Progenitor cell of endocrine pancreas (in vitro differentiated cells): ENCODE measurements at places on chromosomes 13 and 19. TPM values are rescaled to one million over a fixed set of nuclear protein-coding genes. Genes with fewer than 3 reads are reported as not detected.

DNA sequence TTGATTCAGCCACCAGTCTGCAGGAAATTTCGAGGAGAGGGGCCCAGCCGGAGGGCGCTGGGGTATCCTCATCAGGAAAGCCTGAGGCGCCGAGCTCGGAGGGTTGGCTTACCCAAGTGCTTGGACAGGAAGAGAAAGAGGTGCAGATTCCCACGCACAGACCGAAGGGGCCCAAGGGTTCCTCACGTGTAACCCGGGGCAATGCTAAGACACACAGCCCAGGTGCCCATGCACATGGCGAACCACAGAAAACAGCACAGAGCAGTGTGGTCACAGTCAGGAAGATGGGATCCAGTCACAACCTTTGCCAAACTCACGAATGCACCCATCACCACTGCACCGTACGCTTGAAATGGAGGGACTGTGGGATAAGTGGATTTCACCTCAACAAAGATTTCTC, 30.9 kb downstream of the GRTP1 start:
- no peak overlapping the region for H3K4me3 ChIP-seq
- H3K27me3 ChIP-seq: no peaks in the 10 kb centered on the region
- DNase-seq: no peak
- peaks cover 2% of the 10 kb centered on the region for H3K4me1 ChIP-seq
- no peak overlapping the region for H3K27ac ChIP-seq
- peaks cover 6% of the 10 kb centered on the region for H3K36me3 ChIP-seq

DNA sequence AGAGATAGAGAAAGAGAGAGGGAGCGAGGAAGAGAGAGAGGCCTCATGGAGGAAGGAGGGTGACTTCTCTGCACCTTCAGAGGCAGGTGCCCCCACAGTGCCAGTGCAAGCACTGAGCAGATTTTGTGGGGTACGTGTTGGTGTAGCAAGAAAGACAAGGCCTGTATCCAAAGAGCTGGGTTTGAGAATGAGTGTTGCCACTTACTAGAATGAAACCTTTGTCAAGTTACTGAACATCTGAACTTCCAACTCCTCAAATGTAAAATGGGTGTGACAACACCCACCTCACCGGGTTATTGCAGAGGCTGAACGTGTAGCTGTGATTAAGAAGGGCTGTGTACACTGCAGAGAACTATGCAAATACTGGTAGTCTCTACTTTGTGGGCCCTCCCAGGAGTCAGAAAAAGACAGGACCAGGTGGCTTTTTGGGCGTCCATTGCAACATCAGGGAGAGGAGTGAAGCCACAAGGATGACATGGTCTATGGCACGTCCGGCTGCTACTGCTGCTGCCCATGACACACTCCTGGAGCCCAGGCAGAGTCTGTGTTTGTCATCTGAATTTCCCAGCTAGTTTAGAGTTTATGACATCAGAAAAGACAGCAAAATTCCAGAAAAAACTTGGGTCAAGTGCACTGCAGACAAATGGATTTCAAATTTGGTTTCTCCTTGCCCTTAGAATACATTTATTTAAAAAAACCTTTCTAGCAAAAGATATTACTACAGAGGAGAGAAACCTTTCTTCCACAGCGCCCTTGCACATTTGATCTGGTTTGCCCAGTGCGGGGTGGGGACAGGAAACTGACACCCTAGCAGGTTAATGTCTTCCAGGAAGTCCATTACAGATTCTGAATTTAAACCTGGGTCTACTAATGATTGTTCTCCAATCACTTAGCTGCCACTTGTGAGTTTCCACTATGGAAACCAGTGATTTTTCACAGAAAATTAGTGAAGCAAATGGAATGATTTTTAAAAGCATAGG, 54.0 kb upstream of the ATP12A start:
- H3K4me3 ChIP-seq: no peak overlapping the region
- peaks cover 11% of the 10 kb centered on the region for H3K4me1 ChIP-seq
- H3K27me3 ChIP-seq: no peaks in the 10 kb centered on the region

- no peaks in the 10 kb centered on the region for H3K4me1 ChIP-seq
- H3K36me3 ChIP-seq: peaks cover 12% of the 10 kb centered on the region
- no peak for DNase-seq
Measured at GRCh38 chr19:46841458-46842083, 9.1 kb downstream of the AP2S1 start.

The KCNJ14 gene
- total RNA-seq: 2.0 TPM in 2 replicates

DNA sequence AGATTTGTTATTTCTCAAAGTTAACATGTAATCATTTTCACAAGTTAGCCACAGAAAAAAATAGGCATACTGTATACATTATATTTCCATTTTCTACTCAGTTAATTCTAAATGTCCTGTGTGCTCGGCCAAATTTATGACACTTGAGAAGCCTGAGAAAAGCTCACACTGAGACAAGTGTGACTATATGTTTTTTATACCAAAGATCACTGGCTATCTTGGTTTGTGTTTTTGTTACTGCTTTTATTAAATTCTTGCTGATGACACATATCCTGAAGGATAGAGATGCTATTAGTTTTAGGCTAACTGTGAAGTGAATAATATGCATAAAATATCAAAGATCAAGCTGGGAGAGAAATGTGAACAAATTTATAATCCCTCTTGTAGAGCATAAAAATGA, 49.3 kb upstream of the IL17D start:
- H3K27me3 ChIP-seq: no peaks in the 10 kb centered on the region
- peaks cover 2% of the 10 kb centered on the region for H3K4me1 ChIP-seq
- no peak overlapping the region for H3K27ac ChIP-seq
- peaks cover 13% of the 10 kb centered on the region for H3K36me3 ChIP-seq
- no peak for DNase-seq
- H3K4me3 ChIP-seq: no peak overlapping the region

The ZNF490 gene
- 12.7 and 15.1 TPM in 2 replicates for total RNA-seq

The RRAS gene
- total RNA-seq: 2.6 and 3.9 TPM in 2 replicates

The GADD45B gene
- total RNA-seq: 4.9 and 5.1 TPM in 2 replicates

GRCh38 chr19:5339950-5340636, 519 bp downstream of the PTPRS start:
- no peak overlapping the region for H3K27ac ChIP-seq
- no peaks in the 10 kb centered on the region for H3K36me3 ChIP-seq
- H3K4me1 ChIP-seq: peaks cover 13% of the 10 kb centered on the region

The DPY19L3 gene
- 205 and 213 TPM in 2 replicates for total RNA-seq

- H3K4me1 ChIP-seq: peaks cover 36% of the 10 kb centered on the region
- H3K27me3 ChIP-seq: no peaks in the 10 kb centered on the region
- peak overlapping the region; percentile 10 for H3K4me3 ChIP-seq
- H3K36me3 ChIP-seq: peaks cover 3% of the 10 kb centered on the region
- no peak for DNase-seq
- H3K27ac ChIP-seq: peak overlapping the region; percentile 90
Measured at GRCh38 chr19:39942366-39942730, 7.9 kb upstream of the FCGBP start.

The CBARP gene
- 12.4 and 13.0 TPM in 2 replicates for total RNA-seq

DNA sequence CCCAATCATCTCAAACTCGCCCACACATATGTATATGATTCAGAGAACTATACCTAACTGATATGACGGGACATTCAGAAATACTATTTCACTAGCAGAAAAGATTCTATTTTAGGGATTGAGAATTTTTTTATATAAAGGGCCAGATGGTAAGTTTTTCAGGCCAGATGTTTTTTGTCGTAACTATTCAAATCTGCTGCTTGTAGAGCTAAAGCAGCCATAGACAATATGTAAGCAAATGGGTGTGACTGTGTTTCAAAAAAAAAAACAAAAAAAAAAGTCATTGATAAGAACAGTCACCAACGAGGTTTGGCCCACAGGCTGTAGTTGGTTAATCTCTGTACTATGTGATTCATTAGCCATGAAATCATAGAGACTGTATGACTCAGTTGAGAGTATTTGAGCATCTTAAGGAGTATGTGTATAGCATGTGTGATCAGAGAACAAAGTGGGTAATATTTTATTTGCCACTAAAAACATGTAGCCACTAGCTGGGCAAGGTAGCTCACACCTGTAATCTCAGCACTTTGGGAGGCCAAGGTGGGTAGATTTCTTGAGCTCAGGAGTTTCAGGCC, 2724.7 kb downstream of the PCDH9 start:
- no peak overlapping the region for H3K4me3 ChIP-seq
- H3K36me3 ChIP-seq: no peaks in the 10 kb centered on the region
- H3K4me1 ChIP-seq: peaks cover 1% of the 10 kb centered on the region
- H3K27ac ChIP-seq: no peak overlapping the region

DNA sequence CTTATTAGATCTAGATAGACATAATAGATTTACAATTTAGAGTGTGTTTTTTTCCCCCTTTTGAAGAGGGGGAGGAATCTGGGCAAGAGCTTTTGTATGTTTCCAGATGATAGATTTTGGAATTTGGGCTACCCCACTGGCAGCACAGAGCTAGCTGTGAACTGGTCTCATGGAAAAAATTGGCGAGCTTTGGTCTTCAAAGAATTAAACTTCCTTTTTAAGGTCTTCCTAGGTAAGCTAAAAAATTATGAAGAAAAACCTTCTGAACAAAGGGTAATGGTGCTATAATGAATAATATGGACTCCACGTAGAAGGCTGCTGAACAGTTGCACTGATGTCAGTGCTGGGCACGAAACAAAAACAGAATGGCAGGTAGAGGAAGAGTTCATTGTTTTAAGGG, 109.3 kb downstream of the ZIC5 start:
- no peak overlapping the region for H3K27ac ChIP-seq
- H3K4me1 ChIP-seq: no peaks in the 10 kb centered on the region
- no peak overlapping the region for H3K4me3 ChIP-seq

- no peak overlapping the region for H3K27ac ChIP-seq
- no peak overlapping the region for H3K4me3 ChIP-seq
- no peak for DNase-seq
- peaks cover 1% of the 10 kb centered on the region for H3K4me1 ChIP-seq
- no peaks in the 10 kb centered on the region for H3K27me3 ChIP-seq
Measured at GRCh38 chr13:63901630-63902029, 2486.0 kb upstream of the PCDH20 start.

- H3K4me3 ChIP-seq: no peak overlapping the region
- no peaks in the 10 kb centered on the region for H3K27me3 ChIP-seq
- no peak for DNase-seq
- peaks cover 4% of the 10 kb centered on the region for H3K36me3 ChIP-seq
- no peak overlapping the region for H3K27ac ChIP-seq
Measured at GRCh38 chr19:1042689-1043511, 3.0 kb downstream of the ABCA7 start.

The LILRA2 gene
- total RNA-seq: not detected in 2 replicates

The BORA gene
- 10.8 and 12.4 TPM in 2 replicates for total RNA-seq

DNA sequence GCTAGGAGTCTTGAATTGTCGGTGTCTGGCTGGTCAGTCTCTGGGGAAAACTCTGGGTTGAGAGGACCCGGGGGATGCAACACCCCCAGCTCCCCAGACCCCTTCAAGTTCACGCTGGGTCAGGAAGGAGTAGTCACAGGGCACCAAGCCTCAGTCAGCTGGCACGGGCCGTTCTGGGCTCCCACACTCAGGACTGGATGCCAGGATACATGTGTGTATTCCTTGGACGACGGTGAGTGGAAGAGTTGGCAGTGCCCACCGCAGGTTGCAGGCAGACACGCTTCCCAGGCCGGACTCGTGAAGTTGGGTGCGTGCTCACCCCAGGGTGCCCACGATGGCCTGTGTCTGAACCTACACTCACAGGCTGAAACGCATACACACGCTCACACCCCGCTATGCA, 5.5 kb downstream of the GADD45B start:
- no peaks in the 10 kb centered on the region for H3K36me3 ChIP-seq
- H3K4me3 ChIP-seq: no peak overlapping the region
- H3K27me3 ChIP-seq: peaks cover 49% of the 10 kb centered on the region
- H3K27ac ChIP-seq: no peak overlapping the region
- DNase-seq: no peak
